ENCODE measurements at places on chromosomes 16 and 17. TPM values are rescaled to one million over a fixed set of nuclear protein-coding genes. Genes with fewer than 3 reads are reported as not detected.

The AP1G1 gene
- 100 TPM for total RNA-seq

DNA sequence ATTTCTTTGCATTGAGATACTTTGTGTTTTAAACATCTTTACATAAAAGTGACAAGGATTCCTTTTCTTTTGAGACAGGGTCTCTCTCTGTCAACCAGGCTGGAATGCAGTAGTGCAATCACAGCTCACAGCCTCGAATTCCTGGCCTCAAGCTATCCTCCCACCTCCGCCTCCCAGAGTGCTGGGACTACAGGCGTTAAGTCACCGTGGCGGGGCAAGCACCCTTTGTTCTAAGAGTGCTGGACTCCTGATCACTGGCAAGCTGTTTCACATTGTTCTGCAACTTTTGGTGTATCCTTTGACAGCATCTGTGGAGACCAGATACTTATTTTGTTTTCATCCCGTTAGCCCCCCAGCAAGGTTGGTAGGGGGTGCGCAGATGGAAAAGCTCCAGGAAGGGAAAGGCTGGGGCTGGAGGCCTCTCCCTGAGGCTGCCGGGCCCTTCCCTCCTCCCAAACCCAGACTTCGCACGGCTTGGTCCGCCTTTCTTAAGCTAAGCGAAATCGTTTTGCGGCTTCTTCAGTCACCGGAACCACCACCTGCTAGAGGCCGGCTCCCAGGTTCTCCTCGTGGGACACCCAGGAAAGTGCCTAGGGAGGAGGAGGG, 1.1 kb downstream of the ST6GALNAC2 start:
- H3K27me3 ChIP-seq, result no peaks in the 10 kb centered on the region
- no peak overlapping the region for H3K27ac ChIP-seq
- H3K4me1 ChIP-seq, result peaks cover 11% of the 10 kb centered on the region
- peak overlapping the region; percentile 74 for H3K4me3 ChIP-seq
- peak; percentile 36 for DNase-seq

The DCAF7 gene
- 91.4 TPM for total RNA-seq

- H3K4me3 ChIP-seq, result no peak overlapping the region
- peaks cover 12% of the 10 kb centered on the region for H3K27me3 ChIP-seq
- H3K27ac ChIP-seq, result no peak overlapping the region
- no peaks in the 10 kb centered on the region for H3K36me3 ChIP-seq
- no peak for DNase-seq
Measured at GRCh38 chr17:35191001-35191695, 3.0 kb downstream of the SLC35G3 start.

GRCh38 chr16:30896261-30896888, at the start of gene CTF1:
Gene CTF1, plus strand, starts transcription at chr16:30896614. Its CDS starts 30 bp downstream, at chr16:30896644.
- H3K27ac ChIP-seq, result peak within 1 kb of the TSS; percentile 96
- H3K36me3 ChIP-seq, result no peaks in the 10 kb centered on the region
- DNase-seq, result peak; percentile 54
- no peaks in the 10 kb centered on the region for H3K27me3 ChIP-seq
- peaks cover 31% of the 10 kb centered on the region for H3K4me1 ChIP-seq

GRCh38 chr17:36055921-36056520, 8.1 kb upstream of the CCL18 start:
- H3K4me1 ChIP-seq, result no peaks in the 10 kb centered on the region
- H3K36me3 ChIP-seq, result no peaks in the 10 kb centered on the region
- H3K27me3 ChIP-seq, result peaks cover 43% of the 10 kb centered on the region
- H3K4me3 ChIP-seq, result no peak overlapping the region

The SCN4A gene
- total RNA-seq, result 0.05 TPM

- no peaks in the 10 kb centered on the region for H3K27me3 ChIP-seq
- H3K4me1 ChIP-seq, result peaks cover 6% of the 10 kb centered on the region
- H3K4me3 ChIP-seq, result no peak overlapping the region
- H3K36me3 ChIP-seq, result no peaks in the 10 kb centered on the region
- peak; percentile 43 for DNase-seq
Measured at GRCh38 chr16:49048557-49048956, 233.1 kb downstream of the CBLN1 start.

- no peak overlapping the region for H3K4me3 ChIP-seq
- DNase-seq, result no peak
- H3K36me3 ChIP-seq, result no peaks in the 10 kb centered on the region
- no peak overlapping the region for H3K27ac ChIP-seq
Measured at GRCh38 chr16:11372829-11373306, 27.6 kb downstream of the RMI2 start.

The KCNH4 gene
- not detected for total RNA-seq

The PPP1R1B gene
- total RNA-seq, result not detected

The ORAI3 gene
- 21.2 TPM for total RNA-seq
